CD4-positive, alpha-beta T cell (primary cell): ENCODE measurements at places on chromosomes 5 and 9.

- DNase-seq: no peak
These were observed 34.9 kb upstream of the FST start for GRCh38 chr5:53445569-53445968.

DNA sequence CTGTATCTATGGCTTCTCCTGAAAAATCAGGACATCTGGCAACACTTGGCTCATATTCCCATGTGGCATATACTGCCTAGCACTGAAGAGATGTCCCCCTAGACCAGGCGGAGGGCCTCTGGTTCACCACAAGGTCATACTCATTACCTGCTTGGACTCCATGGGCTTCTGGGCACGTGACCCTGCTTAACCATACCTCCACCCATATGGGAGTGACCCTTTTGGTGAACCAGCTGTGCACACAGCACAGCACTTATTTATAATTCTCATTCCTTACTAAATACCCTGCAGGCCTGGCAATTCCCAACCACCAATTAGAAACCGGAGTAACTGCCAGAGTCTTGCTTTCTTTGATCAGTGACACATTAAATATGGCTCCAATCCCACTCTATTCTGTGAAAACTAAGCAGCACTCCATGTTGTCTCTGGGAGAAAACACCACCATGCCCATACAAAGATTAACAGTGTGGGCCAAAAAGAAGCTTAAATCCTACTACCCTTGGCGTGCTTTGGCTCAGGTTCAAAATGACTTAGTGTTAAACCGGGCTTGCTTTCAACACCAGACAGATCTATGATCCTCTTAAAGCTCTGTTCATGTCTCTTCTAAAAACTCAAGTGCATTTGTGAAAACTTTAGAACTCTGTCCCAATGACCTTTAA, 57.7 kb downstream of the MTMR12 start:
- DNase-seq: no peak

DNA sequence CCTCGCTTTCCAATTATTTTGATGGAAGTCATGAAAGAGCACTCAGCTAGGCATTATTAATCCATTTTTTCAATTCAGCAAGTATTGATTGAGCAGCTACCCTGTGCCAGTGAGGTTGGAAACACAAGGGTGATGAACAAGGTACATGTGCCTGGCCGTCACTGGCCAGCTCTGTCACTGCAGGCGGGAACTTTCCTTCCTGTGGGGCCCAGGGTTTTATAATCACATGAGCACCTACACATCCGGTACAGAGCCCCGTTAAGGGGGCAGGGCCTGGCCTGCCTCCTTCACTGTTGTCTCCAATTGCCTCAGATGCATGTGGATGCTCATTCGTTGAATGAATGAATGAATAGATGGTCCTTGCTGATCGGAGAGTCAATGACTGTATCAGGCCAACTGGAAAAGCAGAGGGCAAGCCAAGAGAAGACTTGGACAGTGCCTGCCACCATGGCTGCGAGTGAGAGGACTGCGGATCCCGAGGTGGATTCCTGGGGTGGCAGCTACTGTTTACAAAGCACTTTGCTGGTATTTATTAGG, 55.9 kb upstream of the KCNMB1 start:
- no peak for DNase-seq

DNA sequence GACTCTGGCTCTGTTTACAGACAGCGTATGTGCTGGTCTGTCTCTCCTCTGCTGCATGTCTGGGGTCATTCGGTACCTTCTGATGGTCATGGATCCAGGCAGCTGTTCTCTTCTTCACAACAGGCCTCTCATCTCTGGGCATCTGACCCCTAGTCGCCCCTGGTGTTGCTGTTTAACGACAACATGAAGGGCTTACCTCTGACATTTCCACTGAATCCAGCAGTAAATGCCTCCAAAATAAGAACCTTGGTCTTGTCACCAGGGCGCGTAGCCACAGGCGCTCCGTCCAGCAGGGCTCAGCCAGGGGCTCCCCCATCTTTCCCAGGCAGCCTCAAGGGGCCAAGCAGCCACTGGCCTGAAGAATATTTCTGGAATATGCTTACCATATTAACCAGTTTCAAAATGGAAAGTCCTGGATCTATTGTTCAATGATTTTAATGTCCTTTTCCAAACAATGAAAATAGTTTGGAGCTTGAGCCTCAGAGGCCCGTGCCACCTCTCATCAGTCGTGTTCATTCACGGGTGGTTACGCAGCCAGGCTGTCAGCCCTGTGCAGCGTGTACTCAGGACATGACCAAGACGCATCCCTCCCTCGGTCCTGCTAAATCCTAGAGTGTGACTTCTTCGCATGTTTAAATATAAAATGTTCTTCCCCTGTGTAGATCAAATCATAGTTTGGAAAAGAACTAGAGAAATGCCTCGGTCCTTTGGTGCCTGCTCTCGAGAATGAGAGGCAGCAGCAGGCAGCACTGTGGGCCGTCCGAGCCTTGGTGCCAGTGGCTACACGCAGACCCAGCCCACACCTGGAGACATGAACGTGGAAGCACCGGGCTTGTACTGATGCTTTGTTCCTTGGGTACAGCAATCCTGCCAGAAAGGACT, 30.1 kb upstream of the LRRC14B start:
- DNase-seq: no peak

DNA sequence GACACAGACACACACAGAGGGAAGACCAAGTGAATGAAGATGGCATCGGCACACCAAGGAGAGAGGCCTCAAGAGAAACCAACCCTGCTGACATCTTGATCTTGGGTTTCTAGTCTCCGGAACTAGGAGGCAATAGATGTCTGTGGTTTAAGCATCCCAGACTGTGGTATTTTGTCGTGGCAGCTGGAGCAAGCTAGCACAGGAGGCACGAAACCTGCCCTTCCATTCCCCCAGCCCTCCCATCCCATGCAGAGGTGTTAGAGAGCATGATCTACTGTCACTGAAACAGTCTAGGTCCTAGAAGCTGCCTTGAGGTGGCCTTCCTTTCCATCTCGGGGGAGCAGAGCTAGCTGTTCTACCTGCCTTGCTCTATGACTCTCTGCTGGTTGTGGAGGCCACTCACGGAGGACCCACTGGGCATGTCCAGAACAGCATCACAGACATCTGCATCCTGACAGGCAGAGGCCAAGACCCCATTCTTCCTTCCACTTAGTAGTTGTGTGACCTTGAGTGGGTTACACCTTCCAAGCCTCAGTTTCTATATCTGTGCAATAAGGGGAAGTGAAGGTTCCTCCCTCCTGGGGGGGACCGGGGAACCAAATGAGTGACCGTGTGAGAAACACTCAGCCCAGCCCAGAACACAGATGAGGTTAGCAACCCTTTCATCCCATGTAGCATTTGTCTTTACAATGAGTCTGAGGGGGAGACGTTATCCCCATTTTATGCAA, 134.3 kb upstream of the BOD1 start:
- no peak for DNase-seq

DNA sequence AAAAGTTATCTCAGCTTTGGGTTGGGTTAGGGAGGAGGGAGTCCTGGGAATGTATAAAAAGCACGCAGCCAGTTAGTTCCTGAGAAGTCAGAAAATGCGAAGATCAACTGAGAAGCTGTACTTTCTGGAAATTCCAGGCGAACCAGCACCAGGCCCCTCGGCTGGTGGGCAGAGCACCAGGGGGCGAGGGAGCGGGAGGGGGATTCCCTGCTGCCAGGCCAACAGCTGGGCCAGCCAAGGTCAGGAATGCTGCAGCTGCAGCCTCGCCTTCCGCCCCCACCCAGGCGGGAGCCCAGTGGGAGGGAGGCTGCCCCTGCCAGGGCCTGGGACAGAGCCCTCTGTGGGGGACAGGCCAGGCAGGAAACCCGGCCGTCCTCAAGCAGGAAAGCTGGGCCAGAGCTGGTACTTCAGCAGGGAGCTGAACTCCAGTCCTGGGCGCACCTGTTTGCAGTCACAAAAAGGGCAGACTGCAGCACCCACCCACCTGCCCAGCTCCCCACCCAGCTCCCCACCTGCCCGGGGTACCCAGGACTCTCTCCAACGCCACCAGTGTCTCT, 35.5 kb downstream of the VAV2 start:
- no peak for DNase-seq
